ENCODE measurements at places on chromosomes 5 and 9.

DNA sequence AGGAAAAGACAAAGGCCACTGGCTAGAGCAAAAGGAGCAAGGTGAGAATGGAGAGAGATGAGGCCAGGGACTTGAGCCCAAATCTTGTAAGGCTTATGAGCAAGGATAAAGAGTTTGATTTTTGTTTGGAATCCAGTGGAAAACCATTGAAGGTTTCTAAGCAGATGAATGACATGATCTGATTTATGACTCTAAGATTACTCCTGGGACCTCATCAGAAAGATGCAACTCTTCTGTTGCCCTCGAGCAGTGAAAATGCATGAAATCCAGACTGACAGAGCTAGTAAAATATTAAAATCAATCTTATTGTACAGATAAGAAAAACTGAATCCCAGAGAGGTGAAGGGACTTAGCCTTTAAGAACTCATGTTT, 677 bp downstream of the MFAP3 start:
- no peak for DNase-seq

GRCh38 chr9:132575811-132576210, 6.6 kb upstream of the BARHL1 start:
- no peak for DNase-seq

GRCh38 chr5:5089895-5090649, 50.1 kb upstream of the ADAMTS16 start:
- no peak for DNase-seq

GRCh38 chr5:95374061-95374460, 17.1 kb upstream of the FAM81B start:
- DNase-seq: no peak

DNA sequence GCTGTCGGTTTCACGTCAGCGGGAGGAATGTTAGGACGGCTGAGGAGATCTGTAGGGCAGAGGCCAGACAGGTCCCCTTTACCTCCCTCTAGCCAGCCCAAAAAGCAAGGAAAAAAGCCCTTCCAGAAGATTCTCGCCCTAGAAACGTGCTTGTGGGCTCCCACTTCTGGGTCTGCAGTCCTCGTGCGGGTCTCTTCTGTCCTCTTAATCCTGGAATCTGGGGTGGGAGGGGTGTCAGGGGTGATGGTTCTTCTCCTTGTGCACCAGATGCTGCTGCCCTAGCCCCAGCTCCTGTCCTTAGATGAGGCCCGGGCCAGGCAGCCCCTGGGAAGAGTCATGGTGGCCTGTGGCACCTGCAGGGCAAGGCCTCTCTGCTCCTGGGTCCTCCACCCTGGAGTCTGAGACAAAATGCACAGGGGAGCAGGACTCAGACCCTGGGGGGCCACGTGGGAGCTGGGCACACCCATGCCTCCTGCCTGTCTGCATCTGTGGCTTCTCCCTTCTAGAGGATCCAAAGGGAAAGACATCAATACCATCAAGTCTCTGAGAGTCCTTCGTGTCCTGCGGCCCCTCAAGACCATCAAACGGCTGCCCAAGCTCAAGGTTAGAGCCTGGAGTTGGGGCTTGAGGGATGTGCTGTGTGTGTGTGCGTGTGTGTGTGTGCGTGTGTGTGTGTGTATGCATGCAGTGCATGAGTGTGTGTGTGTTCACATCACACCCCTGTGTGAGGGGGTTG, 174.2 kb downstream of the CACNA1B start:
- DNase-seq: no peak

DNA sequence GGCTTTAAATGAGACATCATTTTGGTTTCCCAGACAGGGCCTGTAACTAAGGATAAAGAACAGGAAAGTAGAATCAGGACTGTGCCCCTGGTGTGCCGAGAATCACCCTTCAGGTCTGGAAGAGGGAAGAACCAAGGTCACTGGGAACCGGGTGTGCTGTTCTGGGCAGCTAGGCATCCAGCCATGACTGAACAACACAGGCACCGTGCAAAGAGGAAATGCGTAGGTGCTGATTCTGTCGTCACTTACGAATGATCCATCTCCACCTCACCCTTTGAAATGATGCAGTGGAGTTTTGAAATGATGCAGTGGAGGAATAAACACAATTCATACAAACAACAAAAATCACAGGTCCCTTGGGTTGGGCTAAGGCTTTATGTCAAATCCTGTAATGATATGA, 64.4 kb downstream of the MAP1B start:
- DNase-seq: no peak

DNA sequence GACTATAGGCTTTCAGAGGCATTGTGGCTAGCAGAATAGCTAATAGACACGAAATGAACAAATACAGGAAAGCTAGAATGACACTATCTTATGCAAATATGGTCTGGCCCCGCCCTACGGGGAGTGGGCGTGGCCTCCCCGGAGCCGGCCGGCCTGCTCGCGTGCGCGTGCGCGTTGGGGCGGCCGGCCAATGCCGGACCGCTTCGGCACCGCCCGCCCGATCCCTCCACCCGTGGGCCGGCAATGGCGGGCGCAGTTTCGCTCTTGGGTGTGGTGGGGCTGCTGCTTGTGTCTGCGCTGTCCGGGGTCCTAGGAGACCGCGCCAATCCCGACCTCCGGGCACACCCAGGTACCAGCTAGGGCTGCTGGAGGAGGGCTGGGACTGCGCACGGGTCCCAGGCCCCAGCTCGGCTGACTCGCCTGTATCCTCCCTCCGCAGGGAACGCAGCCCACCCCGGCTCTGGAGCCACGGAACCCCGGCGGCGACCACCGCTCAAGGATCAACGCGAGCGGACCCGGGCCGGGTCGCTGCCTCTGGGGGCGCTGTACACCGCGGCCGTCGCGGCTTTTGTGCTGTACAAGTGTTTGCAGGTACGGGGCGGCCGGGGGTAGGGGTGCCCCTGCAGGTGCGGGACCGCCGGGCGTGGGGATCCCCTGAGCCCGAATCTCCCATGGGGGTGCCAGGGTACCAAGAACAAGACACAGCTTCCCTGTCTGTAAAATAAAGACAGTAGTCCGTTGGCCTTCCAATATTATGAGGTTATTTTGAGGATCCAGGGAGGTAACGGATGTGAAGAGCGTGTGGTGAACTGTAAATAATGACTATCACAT, at the start of gene CCDC107:
CCDC107 (plus strand) TSS at position 156 of the 831 bp plus-strand sequence; CDS start at position 244, 88 bp downstream.
- DNase-seq: peak; percentile 97

- no peak for DNase-seq
Observed at GRCh38 chr5:157912621-157913325, 53.8 kb upstream of the CLINT1 start.

DNA sequence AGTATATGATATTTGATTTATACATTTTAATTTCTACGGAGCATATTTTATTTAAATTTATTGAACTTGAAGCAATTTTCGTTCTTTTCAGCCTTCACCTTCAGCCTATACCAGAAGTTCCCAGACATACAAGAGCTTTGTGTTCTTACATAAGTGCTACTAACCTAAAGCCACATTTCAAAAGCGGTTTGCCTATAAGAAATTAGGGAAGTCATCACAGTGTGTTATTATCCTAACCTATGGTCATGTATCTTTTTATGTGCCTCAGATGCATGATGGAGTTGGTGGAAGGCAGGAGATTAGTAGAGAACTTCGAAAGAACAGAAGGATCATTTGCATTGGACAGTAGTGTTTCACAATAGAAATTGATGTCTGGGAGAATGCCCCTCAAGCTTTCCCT, 3.1 kb downstream of the KIF2A start:
- DNase-seq: no peak

- no peak for DNase-seq
Observed at GRCh38 chr9:652914-653313, 188.6 kb upstream of the DMRT1 start.

DNA sequence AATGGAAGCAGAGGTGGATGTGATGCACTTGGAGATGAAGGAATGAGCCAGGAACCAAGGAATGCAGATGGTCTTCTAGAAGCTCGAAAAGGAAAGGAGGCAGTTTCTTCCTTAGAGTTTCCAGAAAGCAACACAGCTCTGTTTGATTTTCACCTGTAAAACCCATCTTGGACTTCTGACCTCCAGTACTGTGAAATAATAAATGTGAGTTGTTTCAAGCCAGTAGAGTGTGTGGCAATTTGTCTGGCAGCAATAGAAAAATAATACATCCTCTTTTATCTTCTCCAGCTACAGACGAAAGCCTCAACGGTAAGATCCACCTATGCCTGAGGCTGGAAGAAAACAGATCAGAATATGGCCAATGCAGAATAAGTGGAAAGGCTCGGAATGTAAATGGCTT, 199.7 kb downstream of the HINT1 start:
- no peak for DNase-seq
